NCI-H1417 treated with DMSO at 0.1 percent for 48 hours (cell line): ENCODE measurements at places on chromosomes 12 and 14.

- no peak for DNase-seq
Observed at GRCh38 chr12:114746297-114747011, 62.5 kb upstream of the TBX3 start.

- no peak for DNase-seq
Observed at GRCh38 chr12:12744546-12745305, 27.6 kb downstream of the CDKN1B start.

DNA sequence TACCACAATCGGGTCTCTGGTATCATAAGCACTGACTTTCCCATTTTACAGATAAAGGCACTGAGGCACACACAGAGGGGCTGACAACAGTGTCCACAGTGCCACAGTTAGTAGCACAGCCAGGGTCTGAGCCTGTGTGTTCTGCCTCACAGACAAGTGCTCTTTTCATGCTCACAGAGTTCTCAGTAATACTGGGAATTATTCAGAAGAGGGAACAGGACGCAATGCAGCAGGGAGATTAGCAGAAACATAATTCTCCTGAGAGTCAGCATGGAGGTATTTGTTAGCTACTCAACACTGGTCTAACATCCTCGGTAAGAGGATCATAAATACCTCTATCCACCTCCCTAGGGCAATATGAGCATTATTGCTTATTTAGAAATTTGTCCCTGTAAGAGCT lies 219.3 kb upstream of the EEA1 start:
- DNase-seq: no peak

- DNase-seq: no peak
Observed at GRCh38 chr12:113472191-113473121, 785 bp upstream of the LHX5 start.

DNA sequence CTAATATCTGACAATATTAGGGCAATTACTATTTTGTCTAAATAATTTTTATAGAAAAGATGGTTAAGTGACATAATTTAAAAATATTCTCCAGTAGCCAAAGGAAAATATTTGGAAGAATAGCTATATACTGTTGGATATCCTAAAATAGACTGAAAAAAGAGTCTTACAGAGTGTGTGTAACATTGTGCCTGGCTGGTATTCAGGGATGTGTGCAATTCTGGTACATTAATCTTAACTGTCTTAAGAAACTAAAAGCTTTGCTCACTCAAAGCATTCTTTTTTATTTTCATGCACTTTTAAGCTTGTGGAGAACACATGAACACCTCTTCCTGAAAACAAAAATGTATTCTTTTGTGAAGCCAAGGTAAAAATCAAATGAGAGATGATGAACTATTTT lies 10.1 kb upstream of the NR2C1 start:
- no peak for DNase-seq

DNA sequence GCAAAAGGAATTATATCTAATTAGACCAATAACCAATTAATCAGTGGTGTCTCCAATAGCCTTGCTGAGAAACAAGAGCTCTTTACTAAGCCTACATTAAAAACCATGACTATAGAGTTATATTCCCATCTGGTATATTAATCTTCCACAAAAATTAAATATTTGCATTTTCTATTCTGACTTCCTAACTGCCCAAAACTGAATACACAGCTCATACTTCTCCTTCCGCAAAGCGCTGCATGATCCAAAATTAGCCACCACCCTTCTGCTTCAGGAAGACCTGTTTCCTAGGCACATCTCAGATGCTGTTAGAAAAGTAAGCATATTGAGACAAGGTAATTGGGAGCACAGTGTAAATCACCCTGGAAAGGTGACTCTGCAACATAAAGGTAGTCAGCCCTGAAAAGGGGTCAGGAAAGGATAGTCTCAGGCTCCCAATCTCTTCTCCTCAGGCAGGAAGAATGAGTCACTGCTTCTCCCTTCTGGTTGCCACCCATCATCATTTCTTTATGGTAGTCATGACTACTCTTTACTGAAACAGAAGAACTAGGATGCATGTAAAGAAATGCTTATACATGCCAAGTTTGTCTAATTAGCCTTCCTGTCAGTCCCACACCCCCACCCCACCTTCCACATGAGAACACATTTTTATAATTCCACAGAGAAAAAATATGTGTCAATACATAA lies 54.3 kb downstream of the PLCZ1 start:
- DNase-seq: no peak

DNA sequence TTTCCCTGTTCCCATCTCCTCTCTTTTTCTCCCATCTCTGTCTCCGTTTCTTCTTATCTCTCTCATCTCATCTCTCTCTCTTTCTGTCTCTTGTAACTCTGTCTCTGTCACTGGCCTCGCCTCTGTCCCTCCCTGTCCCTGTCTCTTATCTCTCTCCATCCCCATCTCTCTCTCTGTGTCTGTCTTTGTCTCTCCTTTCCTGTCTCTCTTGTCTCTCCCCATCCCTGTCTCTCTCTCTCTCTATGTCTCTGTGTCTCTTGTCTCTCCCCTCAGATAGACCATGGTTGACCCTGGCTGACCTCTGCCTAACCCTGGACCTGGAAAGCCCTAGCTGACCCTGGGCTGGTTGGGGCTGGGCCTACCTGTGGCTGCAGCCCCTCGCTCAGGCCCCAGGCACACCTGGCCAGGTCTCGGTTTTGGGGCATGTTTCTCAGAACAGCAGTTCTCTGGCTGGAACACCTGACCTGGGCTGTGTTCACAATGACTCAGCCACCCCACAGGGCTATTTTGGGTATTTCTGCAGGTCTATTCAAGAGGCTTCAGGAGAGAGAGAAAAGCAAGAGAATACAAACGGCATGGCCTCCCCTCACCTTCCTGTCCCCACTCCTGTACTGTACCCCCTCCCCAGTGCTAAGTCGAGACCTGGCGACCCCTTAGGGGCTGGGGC lies 174.4 kb downstream of the TMEM121 start:
- DNase-seq: no peak

GRCh38 chr14:106505366-106505765 lies 979.0 kb downstream of the TMEM121 start:
- no peak for DNase-seq

- no peak for DNase-seq
Observed at GRCh38 chr12:116595186-116595585, 36.0 kb downstream of the MAP1LC3B2 start.

DNA sequence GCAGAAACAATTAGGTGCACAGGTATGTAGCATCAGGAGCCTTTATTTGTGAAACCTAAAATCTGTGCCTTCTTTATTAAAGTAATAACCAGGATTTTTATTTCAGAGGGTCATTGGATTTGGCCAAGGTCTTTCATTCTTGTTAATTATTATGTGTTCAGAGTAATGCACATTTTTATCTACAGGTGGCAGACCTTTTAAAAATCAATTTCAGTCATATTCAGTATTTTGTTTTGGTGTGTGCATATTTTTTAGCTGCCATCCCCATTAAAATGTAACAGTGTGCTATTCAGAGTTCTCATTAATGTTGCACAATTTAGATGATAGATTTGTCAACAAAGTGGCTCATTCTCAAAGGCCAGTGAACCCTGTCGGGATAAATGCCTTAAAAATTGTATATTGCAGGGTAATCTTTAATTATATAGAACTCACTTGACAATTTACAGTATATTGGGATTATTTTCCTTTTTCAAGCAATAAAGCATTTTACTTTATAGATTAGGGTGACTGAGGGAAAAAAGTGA lies 319.3 kb upstream of the SOX5 start:
- DNase-seq: no peak

- no peak for DNase-seq
Observed at GRCh38 chr12:58728397-58728796, 191.9 kb downstream of the LRIG3 start.

DNA sequence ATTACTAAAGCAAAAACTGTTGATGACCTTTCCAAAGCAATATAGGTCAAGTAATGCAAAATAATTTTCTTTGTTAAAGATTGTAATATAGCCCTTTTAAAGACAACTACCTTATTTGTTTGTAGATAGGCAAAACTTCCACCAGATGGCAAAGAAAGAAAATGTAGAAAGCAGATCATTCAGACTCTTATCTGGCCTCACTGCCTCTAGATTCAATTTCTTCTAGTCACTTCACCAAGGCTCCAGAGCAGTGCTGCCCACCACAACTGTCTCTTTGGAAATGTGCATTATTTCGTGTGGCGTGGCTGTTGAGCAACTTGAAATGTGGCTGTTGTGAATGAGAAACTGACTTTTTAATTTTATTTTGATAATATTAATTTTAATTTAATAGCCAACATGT lies 127.1 kb downstream of the ITPR2 start:
- DNase-seq: no peak
